ENCODE measurements at places on chromosomes 7 and 10.

DNA sequence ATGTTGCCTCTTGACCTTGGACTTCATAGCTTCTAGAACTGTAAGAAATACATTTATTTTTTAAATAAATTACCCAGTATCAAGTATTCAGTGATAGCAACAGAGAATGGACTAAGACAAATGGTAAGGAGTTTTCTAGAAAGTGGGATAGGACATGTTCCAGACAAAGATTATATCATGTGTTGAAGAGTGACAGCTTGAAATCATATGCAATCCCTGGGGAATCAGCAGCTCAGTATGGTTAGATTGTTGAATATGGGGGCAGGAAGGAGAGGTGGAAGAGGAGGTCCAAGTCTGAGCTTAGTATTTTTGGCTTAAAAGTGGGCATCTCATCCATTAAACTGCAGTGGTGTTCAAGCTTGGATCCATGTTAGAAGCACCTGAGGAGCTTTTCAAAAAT, 74.1 kb downstream of the ENTPD1 start:
- no peaks in the 10 kb centered on the region for H3K27me3 ChIP-seq
- H3K4me3 ChIP-seq = peak overlapping the region; percentile 9
- no peak for DNase-seq
- peak overlapping the region; percentile 97 for H3K27ac ChIP-seq

GRCh38 chr10:6320320-6321010, 117.7 kb downstream of the PFKFB3 start:
- no peaks in the 10 kb centered on the region for H3K27me3 ChIP-seq
- no peaks in the 10 kb centered on the region for H3K36me3 ChIP-seq
- DNase-seq = peak; percentile 56
- H3K4me3 ChIP-seq = no peak overlapping the region
- H3K4me1 ChIP-seq = peaks cover 17% of the 10 kb centered on the region

DNA sequence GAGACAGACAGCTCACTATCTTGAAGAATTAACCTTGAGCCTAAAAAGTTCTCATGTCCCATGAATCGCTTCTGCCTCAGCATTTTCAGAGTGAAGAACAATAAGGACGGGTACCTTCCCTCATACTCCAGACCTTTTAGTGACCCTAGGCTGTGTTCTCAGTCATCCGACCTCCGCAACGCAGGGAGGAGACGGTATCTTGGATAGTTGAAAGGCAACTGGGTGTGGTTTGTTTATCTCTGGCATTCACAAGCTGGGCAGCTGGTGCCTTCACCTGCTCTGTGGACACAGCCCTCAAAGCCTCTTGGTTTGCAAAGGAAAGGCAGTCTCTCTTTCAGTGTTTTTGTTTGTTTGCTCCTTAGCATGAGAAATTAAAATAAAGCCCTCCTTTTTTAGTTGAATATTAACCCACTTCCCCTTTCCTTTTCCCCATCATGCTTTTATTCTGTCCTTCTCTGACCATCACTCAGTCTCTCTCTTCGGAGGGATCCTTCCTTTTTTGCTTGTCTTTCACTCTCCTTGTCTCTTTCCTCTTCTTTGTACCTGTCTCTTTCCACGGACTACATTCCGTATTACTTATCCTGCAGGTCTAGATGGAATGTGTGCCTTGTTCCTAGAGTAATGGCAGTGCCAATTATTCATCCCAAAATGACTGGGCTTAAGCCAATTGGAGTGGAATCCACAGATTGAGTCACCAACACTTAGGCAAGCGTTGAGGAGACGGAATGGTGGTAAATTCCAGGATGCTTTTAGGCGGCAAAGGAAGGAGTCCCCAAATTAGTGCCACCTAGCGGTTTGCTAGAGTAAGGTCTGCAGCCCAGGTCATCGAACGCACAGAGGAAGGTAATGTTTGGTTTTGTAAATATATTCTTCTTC, 45.8 kb downstream of the PRR15 start:
- DNase-seq = no peak
- H3K36me3 ChIP-seq = peaks cover under 1% of the 10 kb centered on the region
- H3K4me3 ChIP-seq = no peak overlapping the region
- peaks cover 6% of the 10 kb centered on the region for H3K27me3 ChIP-seq
- peaks cover 5% of the 10 kb centered on the region for H3K4me1 ChIP-seq

GRCh38 chr10:78455811-78456210, 422.1 kb downstream of the RPS24 start:
- H3K4me3 ChIP-seq = no peak overlapping the region
- no peak overlapping the region for H3K27ac ChIP-seq
- H3K27me3 ChIP-seq = peaks cover 5% of the 10 kb centered on the region
- no peak for DNase-seq
- H3K4me1 ChIP-seq = no peaks in the 10 kb centered on the region

- no peaks in the 10 kb centered on the region for H3K36me3 ChIP-seq
- no peak overlapping the region for H3K4me3 ChIP-seq
- peaks cover 2% of the 10 kb centered on the region for H3K4me1 ChIP-seq
- no peak for DNase-seq
- H3K27me3 ChIP-seq = peaks cover 5% of the 10 kb centered on the region
Measured at GRCh38 chr7:92161271-92161670, 17.7 kb downstream of the LRRD1 start.

DNA sequence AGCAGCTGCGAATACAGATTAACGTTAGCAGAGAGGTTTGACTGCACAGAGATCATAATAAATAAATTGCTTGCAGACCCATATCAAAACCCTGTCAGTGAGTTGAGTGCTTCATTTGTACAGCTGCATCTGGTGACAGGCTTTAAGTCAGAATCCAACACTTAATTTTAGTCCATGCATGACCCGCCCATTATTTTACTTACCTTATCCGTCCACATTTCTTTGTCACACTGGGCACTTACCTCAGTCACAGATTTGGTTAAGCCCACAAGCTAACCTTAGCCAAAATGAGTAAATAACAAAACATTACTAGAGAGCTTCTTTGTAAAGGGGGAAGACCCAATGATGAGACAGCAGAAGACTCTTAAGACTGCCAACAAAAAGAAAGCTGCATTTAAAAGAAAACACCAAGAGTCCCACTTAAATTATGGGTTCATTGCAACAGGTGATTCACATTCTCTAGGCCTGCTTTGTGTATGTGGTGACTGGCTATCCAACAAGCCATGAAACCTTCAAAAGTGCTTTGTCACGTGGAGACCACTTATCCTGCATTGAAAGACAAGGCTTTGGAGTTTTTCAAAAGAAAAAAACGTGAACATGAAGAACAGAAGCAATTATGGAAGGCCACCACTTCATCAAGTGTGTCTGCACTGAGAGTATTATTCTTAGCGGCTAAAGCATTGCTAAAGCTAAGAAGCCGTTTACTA, 32.2 kb downstream of the PHTF2 start:
- H3K36me3 ChIP-seq = peaks cover 7% of the 10 kb centered on the region
- no peak for DNase-seq
- peaks cover 32% of the 10 kb centered on the region for H3K4me1 ChIP-seq

DNA sequence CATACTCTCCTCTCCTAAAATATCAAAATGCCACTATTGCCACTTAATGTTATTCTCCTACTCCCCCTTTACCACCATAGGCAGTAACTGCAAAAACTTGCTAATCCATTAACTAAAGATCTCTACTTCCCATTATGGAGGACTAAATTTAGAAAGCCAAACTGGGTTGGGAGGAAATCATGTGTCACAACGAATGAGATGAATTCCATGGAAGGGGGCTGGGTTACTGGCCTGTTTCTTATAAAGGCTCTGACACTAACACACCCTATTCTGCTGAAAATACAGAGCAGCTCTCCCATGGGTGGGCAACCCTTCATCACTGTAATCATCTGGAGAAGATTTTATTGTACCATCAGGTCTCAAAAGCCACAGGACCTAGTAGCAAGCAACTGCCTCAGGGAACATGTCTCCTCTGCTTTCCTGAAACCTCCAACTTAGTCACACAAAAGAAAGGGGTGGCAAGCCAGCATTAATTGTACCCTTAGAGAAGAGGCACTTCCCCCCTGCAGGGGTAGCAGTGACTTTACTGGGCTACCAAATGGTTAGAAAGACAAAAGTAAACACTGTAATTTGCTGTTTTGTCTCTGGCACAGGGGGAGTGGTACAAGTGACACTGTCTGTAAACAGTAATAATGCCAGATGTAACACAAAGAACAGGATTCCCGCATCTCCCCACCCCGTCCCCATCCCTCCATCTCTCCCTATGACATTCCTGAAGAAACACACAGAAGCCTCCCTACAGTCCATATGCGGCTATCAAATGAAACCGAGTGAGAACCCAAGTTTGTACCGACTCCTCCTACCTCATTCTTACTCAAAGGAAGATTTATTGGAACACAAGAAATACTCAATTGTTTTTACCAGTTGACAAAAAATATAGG, 81.6 kb downstream of the ARMH3 start:
- no peak for DNase-seq
- H3K27me3 ChIP-seq = no peaks in the 10 kb centered on the region
- peaks cover 16% of the 10 kb centered on the region for H3K36me3 ChIP-seq
- peak overlapping the region; percentile 88 for H3K27ac ChIP-seq

GRCh38 chr7:155908385-155908784, 96.1 kb upstream of the SHH start:
- H3K4me1 ChIP-seq = no peaks in the 10 kb centered on the region
- H3K36me3 ChIP-seq = peaks cover 2% of the 10 kb centered on the region
- no peak for DNase-seq
- no peak overlapping the region for H3K27ac ChIP-seq
- no peak overlapping the region for H3K4me3 ChIP-seq
- H3K27me3 ChIP-seq = no peaks in the 10 kb centered on the region

DNA sequence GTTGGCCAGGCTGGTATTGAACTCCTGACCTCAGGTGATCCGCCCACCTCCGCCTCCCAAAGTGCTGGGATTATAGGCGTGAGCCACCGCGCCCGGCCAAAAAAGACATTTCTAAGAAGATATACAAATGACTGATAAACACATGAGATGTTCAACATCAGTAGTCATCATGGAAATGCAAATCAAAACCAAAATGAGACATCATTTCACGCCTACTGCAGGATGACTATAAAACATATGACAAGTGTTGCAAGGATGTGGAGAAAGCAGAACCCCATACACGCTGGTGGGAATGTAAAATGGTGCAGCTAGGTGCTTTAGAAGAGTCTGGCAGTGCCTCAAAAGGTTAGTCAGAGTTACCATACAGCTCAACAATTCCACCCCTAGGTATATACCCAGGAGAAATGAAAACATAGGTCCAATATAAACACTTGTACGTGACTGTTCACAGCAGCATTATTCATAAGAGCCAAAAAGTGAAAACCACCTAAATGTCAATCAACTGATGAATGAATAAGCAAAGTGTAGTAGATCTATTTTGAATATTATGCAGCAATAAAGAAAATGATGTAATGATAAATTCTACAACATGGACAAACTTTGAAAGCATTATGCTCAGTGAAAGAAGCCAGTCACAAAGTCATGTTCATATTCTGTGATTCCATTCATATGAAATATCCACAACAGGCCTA, 24.5 kb downstream of the TMEM209 start:
- H3K27ac ChIP-seq = no peak overlapping the region
- peaks cover 25% of the 10 kb centered on the region for H3K36me3 ChIP-seq
- no peak overlapping the region for H3K4me3 ChIP-seq
- no peaks in the 10 kb centered on the region for H3K4me1 ChIP-seq
- no peaks in the 10 kb centered on the region for H3K27me3 ChIP-seq
- no peak for DNase-seq

DNA sequence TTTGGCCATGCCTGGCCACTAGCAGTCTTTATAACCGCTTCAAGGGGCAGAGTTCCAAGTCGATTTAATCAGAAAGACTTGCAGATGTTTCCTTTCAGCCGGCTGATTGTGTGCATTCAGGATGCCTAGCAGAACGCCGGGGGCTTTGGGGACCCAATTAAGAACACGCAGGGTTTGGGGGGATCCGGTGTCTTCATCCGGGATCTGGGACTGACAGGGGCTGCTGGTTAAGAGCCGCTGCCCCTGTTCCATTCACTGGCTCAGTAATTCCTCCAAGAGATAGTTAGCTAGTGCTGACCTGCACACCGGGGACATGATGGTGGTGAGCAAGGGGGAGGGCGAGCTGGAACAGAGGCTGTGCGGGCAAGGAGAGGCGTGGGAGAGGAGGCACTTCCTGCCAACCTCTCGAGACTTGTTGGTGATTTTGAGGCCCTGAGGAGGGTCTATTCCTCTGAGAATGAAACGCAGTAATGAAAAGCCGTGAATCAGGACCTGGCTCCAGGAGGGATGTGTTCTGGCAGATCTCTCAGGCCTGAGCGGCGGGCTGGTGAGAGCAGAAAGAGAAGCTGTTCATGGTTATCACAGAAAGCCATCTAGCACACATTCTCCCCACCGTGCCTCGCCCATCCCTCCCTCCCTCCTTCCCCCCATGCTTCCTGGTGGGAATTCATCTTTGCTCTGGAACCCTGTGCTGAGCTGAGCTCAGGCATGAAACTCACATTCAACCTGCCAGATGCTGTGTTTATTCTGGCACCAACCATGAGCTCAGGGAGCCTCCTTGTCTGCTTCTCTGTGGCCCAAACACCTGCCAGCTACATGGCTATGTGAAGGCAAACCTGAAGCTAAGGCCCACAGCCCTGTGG, 152.0 kb downstream of the CCDC3 start:
- DNase-seq = no peak
- no peaks in the 10 kb centered on the region for H3K36me3 ChIP-seq
- no peak overlapping the region for H3K27ac ChIP-seq
- peaks cover 17% of the 10 kb centered on the region for H3K27me3 ChIP-seq
- no peak overlapping the region for H3K4me3 ChIP-seq

GRCh38 chr7:158860394-158860793, 4.0 kb downstream of the DYNC2I1 start:
- no peak overlapping the region for H3K4me3 ChIP-seq
- peaks cover 18% of the 10 kb centered on the region for H3K4me1 ChIP-seq
- H3K27ac ChIP-seq = no peak overlapping the region
- no peaks in the 10 kb centered on the region for H3K36me3 ChIP-seq

DNA sequence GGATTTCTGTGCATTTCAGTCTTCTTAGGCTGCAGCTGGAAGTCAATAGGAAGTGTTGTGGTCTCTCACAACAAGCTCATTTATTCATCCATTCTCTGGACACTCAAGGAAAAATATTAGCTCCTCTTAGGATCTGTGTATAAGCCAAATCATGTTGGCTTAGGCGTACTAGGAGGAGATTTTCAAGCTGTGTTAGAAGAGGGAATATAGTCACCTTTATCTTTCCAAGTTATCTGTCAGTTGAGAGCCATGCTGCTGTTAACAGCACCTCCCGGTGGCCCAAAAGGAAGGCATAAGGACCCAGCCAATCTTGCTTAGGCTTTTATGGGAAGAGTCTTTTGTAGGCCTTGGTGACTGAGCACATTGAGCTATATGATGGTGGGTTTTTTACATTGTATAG, 220.0 kb downstream of the LRMDA start:
- no peaks in the 10 kb centered on the region for H3K36me3 ChIP-seq
- peaks cover 1% of the 10 kb centered on the region for H3K27me3 ChIP-seq
- H3K4me1 ChIP-seq = no peaks in the 10 kb centered on the region
- H3K27ac ChIP-seq = no peak overlapping the region

Measured in memory B cell (primary cell).